ENCODE measurements at places on chromosomes 7 and 10.
A peak's percentile ranks its signal among the peaks of the same experiment; 100 is the strongest.

DNA sequence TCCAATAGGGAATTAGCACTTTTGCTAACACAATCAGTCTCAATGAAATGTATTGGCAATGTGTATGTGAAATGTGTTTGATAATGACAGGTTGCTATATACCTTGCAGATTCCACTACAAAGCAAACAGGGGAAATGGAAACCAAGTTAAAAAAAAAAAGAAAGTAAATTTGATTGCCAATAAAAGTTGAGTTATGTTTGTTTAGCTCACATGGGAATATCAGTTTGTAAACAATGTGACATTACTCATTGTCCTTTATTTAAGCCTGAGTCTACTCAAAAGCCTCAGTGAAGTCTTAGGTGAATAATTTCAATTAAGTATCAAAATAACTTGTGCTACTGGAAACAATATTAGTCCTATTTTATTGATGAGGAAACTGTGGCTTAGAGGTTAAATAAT, 285.2 kb downstream of the CACNA2D1 start:
- no peak for DNase-seq

GRCh38 chr10:88474884-88475844, 108.0 kb downstream of the RNLS start:
- no peak for DNase-seq

DNA sequence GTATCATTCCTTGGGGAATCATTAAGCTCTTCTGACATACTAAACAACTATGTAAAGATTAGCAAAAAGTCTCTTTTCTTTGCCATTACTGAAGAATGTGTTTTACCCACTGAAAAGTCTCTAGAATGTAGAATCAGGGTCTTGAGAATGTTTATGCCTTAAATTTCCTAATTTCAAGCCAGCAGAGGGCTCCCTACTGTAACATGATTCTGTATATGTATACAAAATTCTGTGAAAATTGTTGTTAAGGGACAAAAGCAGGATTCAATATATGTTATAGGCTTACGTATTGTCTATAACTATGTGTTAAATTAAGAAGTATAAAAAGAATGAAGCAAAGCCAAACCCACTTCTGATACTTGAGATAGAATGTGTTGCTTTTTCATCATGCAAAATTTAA, 296.9 kb upstream of the DGKB start:
- peak; percentile 8 for DNase-seq

DNA sequence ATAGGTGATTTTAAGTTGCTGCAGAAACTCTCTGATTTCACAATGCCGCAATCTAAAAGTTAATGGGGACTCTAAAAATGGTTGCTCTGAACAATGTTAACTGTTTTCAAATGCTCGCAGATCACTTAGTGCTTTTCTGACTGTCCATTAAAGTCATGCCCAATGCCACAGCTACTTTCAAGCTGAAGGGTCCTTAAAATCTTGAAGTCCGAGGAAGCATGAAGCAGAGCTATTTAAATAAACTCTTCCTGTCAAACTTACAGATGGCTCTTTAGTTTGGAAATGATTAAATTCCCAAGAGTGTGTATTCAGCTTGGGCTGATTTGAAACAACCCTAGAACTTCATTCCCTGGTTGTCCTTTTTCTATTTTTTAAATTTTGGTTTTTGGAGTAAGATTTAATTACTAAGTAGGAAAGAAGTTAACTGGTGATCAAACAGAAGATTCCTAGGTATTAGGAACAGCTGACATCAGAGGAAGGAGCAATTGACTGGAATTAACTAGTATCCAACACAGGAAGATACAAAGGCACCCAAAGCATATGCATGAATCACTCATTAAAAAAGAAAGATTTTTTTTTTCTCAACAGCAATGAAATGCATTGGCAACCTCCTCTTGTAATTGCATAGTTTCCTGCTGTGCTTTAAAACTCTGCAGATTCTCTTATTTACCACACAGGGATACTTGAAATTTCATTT, 105.1 kb downstream of the NRP1 start:
- DNase-seq, result no peak

- DNase-seq, result no peak
Measured at GRCh38 chr7:4613846-4614548, 68.1 kb upstream of the FOXK1 start.

DNA sequence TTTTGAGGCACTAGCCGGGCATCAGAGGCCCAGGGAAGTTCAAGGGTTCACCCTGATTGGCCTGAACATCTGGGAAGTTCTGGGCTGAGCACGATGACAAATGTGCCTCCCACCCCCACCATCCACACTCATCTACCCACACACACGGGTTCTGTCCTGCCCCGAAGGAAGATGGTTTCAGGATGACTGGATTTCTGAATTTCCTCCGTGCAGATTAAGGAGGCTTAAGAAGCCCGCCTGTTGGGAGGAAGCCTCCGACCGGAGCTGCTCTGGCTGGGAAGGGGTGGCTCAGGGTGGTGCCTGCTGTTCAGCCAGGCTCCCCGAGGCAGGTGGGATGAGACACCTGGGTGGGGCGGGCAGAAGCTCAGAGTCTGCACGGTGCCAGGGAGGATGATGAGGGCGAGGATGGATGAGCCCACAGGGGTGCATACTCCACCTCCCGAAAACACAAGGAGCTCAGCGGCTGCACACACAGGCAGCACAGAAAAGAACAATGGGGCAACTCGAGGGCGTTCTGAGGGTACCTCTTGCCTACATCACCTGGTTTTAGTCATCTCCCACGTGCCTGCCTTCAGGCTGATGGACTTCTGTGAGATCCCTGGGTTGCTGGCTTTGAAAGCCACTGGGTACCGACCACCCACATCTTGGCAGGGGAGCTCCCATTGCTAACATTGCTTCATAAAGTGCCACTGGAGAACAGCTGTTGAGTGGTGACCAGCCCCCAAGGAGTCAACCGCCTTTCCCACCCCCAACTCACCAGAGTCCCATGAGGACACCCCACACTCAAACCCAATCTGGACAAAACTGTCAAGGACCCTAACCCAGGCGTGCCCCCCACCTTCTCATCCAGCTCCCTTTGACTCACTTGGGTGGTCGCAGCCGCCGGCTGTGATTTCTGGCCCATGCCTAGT, 41.2 kb downstream of the CALML3 start:
- no peak for DNase-seq

DNA sequence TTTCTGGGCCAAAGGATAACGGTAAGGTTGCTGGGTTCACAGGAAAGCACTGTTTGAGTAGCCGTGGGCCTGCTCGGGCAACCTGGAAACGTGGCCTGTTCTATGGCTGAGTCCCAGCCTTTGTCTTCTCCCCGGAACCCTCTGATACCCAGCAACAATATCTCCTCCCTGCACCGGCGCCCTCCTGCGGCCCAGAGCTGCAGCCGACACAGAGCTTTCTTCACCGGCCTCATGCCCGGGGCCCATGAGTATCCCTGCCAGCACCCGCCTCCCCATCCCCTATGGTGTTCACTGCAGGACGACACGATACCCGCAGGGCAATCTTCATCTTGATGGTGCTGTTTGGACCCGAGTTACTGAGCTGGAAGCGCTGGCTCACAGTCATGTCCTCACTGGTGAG, 38.6 kb upstream of the NCAPG2 start:
- DNase-seq, result no peak

GRCh38 chr7:111711426-111712065, 149.3 kb upstream of the IMMP2L start:
- no peak for DNase-seq

DNA sequence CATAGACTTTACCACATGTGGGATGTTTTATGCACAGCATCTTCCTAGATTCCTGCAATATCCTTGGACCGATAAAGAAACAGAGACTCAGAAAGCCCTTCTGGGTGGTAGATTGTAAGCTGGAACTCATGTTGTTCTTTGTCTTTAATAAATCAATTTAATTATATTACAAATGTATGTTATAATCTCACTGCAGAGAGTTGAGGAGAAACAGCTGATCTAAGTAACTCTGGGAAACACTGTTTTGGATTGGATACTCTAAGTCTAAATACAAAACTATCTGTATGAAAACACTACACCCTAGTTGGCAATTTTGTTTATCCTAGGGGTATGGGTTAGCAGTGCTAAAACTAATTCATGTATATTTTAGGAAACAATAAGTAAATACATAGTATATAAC, 1015.2 kb downstream of the XPNPEP1 start:
- DNase-seq, result no peak

DNA sequence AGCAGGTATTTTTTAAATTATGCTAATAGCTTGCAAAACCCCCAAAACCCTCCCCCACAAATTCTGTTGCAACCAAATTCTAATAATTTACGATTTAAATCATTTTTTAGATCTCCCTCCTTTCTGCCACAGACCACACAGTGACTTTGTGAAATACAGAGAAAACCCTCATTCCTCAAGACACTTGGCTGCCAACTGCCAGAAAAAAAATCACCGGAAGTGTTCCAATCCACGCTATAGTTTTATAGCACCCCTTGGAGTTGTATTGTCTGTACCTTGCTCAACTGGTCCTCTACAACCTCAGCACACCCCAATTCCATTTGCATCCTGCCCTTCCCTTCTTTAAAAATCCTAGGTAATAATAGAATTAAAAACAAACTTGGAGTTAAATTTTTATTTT, 560.1 kb downstream of the PARD3 start:
- DNase-seq, result no peak

- no peak for DNase-seq
Measured at GRCh38 chr10:108204528-108205305, 1040.2 kb upstream of the SORCS1 start.

GRCh38 chr10:59079386-59080226, 96.8 kb upstream of the PHYHIPL start:
- no peak for DNase-seq

- DNase-seq, result no peak
Measured at GRCh38 chr7:155187061-155187785, 110.5 kb upstream of the INSIG1 start.

GRCh38 chr10:63579371-63580014, 58.3 kb downstream of the REEP3 start:
- DNase-seq, result no peak

GRCh38 chr10:96673318-96674099, 46.8 kb downstream of the PIK3AP1 start:
- DNase-seq, result no peak

DNA sequence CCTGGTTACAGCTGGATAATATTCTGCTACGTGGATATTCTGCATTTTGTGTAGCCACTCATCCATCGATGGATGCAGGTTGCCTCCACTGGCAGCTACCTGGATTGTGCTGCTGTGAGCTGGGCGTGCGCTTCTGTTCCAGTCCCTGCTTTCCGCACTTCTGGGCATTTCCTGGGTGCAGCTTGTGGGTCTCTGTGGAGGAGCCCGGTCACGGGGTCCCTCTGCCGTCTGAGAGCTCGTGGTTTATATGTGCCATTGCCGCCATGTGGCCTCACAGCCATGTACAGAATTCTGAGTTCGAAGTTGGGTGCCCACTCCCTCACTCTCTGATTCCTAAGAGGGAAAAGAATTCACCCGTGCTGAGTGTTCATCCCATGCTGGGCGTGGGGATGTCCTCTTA, 38.3 kb downstream of the JAKMIP3 start:
- no peak for DNase-seq

DNA sequence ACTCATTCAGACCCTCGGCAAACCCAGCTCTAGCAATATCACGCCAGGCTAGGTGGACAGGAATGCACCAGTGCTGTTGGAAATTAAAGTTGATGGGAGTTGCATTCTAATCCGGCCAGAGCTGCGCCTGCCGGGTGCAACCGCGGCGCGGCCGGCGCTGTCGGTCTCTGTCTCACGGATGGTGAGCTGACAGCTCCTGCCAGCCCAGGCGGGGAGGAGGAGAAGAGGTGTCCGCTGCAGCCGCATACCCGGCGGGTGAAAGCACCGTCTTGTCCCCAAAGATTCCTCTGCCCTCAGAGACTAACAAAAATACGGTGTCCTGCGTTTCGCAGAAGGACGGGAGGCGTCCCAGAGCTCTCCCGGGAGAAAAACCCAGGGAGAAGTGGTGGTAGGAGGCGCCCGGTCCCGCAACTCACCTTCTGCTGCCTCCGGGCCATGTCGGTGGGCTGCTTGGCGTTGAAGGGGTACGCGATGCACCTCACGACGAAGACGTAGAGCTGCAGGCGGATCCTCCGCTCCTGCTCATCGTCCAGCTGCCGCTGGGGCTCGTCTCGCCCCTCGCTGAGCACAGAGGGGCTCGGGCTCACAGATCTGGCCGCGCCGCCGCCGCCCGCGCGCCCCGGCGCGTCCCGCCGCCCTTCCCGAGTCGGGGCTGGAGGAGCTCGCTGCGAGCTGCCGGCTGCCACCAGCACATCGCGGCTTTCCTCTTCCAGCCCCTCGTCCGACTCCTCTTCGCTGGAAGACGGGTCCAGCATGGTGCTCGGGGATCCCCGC, 490 bp downstream of the CADPS2 start:
- DNase-seq, result peak; percentile 38

DNA sequence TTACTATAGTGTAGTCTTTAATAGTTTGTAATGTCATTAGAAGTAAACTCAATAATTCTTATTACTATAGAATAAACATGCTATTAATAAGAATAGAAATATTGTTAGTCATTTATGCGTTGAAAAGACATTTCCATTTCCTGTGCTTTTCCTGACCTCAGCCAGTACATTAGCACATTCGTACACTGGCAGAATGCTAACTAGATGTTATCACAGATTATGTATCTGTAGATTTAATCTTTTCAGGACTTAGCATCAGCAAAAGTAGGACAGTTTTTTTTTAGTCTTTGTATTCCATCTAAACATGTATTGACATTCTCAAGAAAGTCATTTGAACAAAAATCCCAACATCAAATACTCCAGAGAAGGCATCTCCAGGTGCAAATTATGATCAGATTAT, 158.5 kb downstream of the EXOC4 start:
- DNase-seq, result no peak

DNA sequence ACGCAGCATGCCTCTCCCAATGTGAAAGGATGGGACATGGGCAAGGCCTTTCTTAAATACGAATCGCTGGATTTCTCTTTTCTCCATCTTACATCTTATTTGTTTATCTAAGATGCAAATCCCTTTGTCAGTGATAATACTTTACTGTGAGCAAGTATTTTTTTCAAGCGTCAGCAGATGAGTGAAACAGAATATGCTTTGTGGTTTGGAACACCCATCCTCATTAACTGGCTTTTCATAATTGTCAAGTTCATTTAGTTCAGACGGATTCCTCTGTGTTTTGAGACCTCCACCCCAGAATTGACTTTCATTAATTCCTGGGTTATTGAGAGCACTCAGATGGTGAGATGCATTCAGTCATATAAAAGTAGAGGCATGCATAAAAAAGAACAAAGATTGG, 149.8 kb downstream of the NSUN6 start:
- no peak for DNase-seq

GRCh38 chr7:7681191-7681935, 37.0 kb downstream of the RPA3 start:
- DNase-seq, result peak; percentile 73

- DNase-seq, result no peak
Measured at GRCh38 chr7:23356726-23357125, 57.6 kb downstream of the MALSU1 start.

DNA sequence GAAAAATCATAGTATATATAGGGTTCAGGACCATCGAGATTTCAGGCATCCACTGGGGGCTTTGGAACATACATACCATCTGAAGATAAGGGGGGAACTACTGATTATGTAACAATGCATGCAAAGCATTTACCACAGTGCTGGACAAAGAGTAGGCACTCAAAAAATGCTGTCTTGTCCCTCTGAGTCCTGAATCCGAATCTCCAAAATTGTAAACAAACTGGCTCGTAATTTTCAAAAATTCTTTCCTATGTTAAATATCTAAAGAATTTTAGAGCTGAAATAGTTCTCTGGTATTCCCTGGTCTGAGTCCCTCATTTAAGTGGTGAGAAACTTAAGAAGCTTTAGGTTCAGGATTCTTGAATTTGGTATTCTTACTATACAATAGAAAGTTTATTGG, 167.8 kb upstream of the ASAH2 start:
- no peak for DNase-seq

Measured in COR-L47 (cell line).